ENCODE measurements at places on chromosomes 7 and 10.

DNA sequence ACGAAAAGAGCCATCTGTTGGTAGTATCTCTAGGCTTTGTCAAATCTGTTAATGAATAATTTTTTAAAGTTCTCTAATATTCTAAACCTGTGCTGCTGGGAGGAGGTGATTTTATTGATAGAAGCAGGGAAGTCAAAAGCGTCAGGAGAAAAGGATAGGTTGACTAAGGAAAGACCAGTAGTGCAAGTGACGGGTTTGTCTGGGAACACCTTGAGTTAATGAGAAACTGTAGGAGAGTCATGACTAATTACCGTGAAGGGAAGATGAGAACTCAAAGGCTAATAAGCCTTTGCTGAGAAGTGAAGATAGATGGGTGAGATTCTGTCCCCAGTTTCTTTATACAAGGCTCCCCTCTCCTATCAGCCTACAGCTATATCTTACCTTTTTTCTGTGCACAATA, 5.0 kb upstream of the PDK4 start:
- DNase-seq = no peak

DNA sequence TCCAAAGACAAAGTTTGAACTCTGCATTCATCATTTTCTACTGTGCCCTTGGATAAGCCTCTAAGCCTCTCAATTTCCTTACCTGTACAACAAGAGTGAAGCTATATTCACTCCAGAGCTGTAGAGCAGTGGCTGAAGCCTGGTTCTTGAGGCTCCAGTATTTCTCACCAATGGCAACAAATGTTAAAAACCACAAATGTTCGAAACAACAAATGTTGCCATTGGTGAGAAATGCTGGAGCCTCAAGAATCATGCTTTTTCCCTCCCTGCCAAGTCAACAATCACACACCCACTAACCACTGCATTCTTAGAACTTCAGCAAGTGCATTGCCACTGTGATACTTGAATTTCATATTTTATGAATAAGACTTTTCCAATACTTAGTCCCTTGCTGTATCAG, 237.9 kb downstream of the TMEM26 start:
- DNase-seq = no peak

GRCh38 chr7:151792636-151793035, 84.3 kb downstream of the PRKAG2 start:
- DNase-seq = no peak

DNA sequence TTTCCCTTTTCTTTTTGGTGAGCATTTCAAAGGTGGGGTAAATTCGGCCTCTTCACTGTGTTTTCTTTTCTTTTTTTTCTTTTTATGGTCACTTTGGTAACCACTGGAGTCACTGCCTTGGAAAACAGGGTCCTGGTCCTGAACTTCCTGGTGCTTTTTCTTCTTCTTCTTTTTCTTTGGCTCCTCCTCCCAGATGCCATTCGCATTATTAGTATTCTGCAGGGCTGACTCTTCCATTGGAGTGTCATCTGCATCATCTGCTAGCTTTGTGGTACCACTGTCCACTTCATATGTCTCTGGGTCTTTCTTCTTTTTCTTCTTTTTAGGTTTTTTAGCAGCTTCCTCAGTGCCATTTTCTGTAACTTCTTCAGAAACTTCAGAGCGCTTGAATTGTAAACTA, 10.5 kb downstream of the POLR1F start:
- no peak for DNase-seq

GRCh38 chr10:30639946-30640786, 10.6 kb upstream of the LYZL2 start:
- peak; percentile 18 for DNase-seq

- DNase-seq = no peak
Measured at GRCh38 chr10:31586723-31587638, 268.0 kb downstream of the ZEB1 start.

DNA sequence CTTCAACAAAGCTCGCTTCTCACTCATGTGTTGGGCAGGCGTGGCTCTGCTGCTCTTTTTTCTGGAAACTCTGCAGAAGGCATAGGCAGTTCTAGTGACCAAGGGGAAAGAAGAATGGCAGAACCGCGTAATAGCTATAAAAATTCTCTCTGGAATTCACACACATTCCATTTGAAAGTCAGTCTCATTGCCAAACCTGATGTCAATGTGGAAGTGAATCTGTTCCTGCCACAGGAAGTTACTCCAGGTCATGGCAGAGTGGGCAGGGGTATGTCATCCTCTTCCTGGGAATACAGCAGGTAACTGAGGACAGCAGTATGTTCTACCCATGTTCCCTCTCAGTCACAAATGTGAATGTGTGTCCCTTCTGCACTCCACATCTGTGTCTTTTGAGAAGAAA, 8.2 kb upstream of the PAXIP1 start:
- no peak for DNase-seq

GRCh38 chr10:35922876-35923600, 280.9 kb upstream of the FZD8 start:
- no peak for DNase-seq

- DNase-seq = no peak
Measured at GRCh38 chr7:140273417-140273816, 96.6 kb upstream of the KDM7A start.

- DNase-seq = no peak
Measured at GRCh38 chr10:21238717-21239116, 286.8 kb downstream of the SKIDA1 start.

DNA sequence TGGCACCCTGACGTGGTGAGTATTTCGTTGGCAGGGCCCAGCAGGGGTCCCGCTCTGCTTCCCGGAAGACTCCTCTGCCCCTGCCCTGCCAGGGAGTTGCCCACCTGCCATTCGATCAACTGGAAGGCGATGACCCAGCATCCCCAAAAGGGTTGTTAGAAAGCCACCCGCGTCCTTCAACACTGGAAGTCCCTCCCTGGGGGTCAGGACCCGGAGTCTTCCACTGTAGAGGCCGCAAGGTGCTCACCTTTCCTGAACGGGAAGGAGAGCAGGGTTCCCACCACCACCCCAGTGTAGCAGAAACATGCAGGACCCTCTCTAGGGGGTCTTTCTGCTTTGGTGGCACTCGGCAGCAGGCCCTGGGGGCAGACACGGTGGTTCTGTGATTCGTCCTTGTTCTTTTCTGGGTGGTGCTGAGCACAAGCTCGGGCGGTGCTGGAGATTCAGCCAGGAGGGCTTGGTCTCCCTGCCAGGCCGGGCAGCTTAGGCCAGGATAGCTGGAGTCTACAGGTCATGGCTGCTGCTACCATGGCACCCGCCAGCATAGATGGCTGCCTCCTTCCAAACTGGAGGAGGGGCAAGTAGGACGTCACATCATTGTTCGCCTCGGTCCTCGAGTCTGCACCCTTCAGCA, 19.6 kb upstream of the DPYSL4 start:
- no peak for DNase-seq

DNA sequence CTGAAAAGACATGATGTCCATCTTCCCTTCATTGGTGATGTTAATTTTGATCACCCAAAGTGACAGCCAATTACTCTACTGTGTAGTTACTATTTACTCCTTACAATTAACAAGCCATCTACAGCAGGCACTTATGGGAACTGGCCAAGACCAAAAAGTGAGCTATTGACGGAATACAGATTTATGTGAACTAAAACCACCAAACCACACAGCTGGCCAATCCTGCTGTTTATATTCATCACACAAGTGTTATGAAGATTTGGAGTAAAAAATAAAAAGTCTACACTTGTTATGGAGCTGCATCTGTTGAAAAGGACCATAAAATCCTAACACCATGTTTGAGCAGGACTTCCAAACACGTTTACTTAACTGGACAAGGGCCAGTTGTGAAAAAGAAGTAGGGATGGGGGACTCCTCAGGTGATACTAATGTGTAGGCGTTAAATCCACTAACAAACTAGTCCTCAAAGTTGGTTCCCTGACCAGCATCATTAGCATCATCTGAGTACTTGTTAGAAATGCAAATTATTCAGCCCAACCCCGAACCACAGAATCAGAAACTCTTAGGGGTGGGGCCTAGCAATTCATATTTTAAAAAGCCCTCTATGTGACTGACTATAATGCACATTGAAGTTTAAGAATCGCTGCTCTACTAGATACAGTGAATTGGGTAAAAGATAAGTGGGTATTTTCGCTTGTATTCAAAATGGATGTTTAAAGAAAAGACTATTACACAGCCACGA, 11.6 kb downstream of the MCMBP start:
- no peak for DNase-seq

- DNase-seq = no peak
Measured at GRCh38 chr10:92627845-92628480, 35.0 kb downstream of the KIF11 start.

DNA sequence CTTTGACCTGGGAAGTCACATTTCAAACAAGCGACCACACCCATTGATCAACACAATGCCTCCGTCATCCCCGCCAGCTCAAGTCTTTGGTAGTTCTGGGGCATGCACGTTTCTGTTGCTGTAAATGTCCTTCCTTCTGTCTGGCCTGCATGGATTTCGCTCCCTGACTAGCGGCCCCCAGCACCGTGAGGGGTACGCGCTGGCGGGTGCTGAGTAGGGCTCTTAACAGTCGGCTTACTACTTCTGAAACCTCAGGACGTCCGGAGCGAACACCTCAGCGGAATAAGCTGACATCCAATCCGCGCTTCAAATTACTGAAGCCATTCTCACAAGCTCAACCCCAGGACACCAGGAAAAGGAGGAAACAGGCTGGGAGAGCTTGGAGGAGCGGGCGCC, 505 bp downstream of the NUDCD3 start:
- DNase-seq = peak; percentile 40

- no peak for DNase-seq
Measured at GRCh38 chr10:33734393-33735155, 400.1 kb upstream of the NRP1 start.

DNA sequence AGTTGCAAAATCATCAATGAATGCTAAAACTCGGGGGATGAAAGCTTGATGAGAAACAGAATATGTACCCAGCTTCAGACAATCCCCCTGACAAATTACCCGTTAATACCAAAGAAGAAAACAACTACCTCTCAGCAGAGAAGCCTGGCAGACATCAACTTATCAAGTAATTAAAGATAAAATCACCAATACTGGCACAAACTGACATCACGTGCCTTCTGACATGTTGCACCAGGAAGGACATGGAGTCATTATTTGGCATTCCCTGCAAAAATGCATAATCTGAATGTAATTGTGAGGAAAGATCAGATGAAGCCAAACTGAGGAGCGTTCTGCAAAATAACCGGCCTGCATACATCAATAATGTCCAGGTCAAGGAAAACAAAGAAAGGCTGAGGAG, 7.7 kb downstream of the SLIT1 start:
- no peak for DNase-seq

- no peak for DNase-seq
Measured at GRCh38 chr10:131689016-131689415, 211.8 kb upstream of the PPP2R2D start.

- no peak for DNase-seq
Measured at GRCh38 chr10:42963312-42963711, 113.6 kb upstream of the RET start.

DNA sequence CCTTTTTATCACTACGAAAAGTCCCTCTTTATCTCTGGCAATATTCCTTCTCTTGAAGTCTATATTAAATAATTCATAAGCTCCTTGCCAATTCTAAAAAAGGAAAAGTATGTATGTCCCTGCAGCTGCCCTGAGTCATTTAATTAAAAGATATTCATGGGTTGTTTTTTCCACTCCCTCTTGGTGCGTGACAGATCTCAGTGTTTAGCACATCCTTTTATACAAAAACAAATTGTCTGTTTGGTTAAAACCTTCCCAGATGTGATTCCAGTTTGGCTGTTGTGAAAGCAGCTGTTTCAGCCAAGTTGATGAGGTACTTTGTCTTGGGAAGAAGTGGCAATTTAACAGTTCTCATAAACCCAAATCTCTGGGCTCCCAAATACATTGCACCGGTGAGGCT, 33.8 kb upstream of the PRLHR start:
- no peak for DNase-seq

Data from H54 (cell line).